Colonic mucosa (tissue), 4 donors: ENCODE measurements at places on chromosomes 3 and 15.

- DNase-seq: no peak
These were observed 45.4 kb downstream of the SLC6A1 start for GRCh38 chr3:11037976-11038375.

GRCh38 chr15:66894363-66894762 lies 171.0 kb upstream of the SMAD3 start:
- peak; percentile 3 for DNase-seq

GRCh38 chr3:128360705-128361271 lies 105.9 kb downstream of the DNAJB8 start:
- no peak for DNase-seq

- DNase-seq: no peak
These were observed 65.8 kb downstream of the PEAK1 start for GRCh38 chr15:77354063-77354462.

DNA sequence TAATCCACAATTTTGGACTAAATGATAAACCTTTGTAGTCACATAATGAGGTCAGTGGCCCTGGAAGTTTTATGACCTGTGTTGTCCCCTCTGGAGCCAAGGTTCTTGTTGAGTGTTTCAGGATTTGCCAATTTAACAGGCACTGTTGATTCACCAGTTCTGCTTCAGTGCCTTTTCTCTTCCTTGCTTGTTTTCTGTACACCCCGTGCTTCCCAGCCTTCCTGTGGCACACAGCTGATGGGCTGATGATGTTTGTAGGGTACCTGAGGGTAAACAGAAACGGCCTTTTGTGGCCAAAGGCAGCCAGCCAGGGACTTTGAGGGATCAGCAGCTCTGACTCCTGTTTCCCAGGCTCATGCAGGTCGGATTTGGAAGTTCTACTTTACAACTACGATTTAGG lies 13.3 kb downstream of the GYG1 start:
- no peak for DNase-seq

- no peak for DNase-seq
These were observed 123.3 kb upstream of the MME start for GRCh38 chr3:154956815-154957214.

DNA sequence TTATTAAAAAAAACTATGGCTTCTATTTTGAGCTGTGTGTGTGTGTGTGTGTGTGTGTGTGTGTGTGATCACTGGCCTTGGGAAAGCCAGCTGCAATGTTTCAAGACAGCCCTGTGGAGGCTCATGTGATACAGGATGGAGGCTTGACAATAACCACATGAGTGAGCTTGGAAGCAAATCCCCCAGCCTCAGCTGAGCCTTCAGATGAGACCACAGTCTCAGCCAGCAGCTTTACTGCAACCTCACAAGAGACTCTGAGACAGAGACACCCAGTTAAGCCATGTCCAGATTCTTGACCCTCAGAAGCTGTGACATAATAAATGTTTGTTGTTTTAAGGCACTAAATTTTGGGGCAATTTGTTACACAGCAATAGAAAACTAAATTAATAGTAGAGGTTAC lies 52.5 kb downstream of the GRK7 start:
- no peak for DNase-seq

DNA sequence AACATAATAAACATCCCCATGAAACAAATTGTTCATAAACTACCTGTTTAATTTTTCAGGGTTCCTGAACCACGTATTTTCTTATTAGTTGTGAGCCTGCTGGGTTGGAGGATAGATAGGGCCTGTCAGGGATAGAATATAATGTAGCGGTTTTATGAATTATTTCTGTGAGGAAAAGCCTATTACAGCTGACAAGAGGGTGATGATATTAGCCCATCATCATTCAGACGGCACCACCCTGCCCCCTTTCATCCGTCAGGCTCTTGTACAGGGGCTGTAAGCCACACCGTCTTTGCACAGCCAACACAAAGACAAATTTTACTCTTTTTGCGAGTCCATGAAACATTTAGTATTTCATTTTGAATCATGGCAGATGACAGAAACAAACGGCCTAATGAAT lies 335.3 kb upstream of the TMCO5A start:
- DNase-seq: no peak

DNA sequence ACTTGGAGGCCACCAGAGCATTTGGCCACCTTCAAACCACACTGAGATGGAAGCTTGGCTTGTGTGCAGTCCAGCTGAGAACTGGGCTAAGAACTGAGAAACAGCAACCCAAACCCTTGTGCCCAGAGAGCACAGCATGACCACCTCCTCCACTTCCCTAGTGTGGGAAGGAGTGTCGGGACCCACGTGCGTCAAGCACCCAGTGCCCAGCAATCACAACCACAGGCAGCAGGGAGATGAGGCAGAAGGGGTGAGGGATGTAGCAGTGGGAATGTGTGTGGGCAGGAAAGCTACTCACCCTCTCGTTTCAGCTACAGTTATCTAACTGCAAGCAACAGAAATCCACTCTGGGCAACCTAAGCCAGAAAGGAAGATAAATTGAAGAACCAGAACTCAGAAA lies 25.0 kb upstream of the RFTN1 start:
- no peak for DNase-seq

DNA sequence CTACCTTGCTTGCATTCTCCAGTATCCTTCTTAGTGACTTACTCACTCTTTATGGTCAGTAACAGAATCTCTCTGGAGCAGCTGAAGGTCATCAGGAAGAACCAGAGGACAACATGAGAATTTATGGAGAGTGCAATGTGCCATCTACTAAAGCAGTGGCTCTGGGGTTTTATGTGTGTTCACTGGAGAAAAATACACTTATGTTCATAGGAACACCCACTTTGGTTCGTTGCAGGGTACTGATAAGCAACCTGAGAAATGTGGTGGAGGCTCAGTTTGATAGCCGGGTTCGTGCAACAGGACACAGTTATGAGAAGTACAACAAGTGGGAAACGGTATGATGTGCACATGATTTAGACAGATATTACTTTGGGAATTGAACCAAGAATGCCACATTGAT lies 12.8 kb downstream of the CPB1 start:
- DNase-seq: no peak

DNA sequence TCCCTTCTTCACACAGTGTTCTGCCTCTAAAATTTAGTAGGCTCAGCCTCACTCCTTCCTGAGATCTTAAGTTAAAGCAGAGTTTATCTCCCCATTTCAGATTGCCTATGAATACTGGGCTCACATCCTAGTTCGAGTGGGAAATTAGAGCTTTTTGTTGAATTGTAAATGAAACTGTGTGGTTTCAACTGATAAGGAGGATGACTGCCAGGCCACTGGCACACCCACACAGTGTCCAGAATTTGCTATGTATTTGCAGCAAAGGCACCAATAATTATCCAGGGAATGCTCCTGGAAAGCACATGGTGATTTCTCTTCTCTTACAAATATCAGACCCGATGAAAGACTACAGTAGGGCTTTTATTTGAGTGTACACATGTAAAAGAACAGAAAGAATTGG lies 308.1 kb upstream of the COL8A1 start:
- no peak for DNase-seq

DNA sequence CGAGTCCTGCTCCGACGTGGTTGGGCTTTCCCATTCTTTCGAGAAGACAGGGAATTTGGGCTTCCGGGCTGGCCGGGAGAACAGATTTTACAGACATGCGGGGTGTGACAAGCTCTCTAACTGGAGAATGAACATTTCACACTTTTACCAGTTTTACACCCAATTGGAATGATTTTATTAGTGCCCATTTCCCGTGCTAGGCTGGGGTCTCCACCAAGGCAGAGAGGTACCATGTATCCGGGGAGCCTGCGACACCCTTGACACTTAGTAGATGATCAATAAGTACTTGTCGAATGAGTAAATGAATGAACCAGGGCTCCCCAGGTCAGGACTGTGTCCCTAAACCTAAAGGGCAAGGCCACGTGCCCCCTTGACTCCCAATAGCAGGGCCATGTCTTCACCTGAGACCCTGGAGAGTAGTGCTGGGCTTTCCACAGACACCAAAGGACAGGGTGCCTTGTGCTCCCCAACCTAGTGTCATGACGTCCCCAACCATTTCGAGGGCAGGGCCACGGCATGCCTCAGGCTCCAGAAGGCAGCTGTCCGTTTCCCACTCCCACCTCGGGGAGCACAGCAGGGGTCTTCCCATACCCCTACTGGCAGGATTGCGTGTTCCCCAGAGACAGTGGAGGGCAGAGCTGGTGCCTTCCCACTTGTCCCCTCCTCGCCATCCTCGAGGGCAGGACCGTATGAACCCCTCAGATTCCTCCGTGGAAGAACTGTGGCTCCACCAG lies 679 bp upstream of the MYD88 start:
- peak; percentile 49 for DNase-seq

GRCh38 chr3:35305406-35305805 lies 333.9 kb upstream of the ARPP21 start:
- no peak for DNase-seq

DNA sequence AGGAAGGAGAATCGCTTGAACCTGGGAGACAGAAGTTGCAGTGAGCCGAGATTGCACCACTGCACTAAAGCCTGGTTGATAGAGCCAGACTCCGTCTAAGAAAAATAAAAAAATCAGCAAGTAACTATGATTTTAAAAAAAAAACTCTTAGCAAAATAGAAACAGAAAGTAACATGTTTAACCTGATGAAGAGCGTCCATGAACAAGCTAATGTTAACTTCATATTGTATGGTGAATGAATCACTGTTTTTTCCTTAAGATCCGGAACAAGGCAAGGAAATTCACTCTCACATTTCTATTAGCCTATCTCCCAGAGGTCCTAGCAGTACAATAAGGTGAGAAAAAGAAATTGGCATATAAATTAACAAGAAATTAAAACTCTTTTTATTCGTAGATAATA lies 69.0 kb downstream of the RFX7 start:
- DNase-seq: no peak

DNA sequence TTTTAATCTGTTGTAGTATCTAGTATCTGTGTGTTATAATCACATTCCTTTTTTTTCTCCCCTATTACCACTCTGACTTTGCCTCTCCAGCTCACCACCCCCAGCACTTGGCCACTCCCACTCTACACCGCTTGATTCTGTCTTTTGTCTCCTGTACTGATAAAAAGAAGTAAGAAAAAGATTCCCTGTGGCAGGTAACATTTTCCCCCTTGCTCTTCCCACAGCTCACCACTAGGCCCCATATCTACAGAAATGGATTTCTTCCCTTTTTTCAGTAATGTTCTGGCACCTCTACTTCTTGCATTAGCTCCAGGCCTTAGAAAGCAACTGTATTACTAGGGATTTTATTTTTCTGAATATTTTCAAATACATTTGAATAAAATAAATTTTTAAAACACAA lies 25.6 kb downstream of the KCNH8 start:
- DNase-seq: no peak

DNA sequence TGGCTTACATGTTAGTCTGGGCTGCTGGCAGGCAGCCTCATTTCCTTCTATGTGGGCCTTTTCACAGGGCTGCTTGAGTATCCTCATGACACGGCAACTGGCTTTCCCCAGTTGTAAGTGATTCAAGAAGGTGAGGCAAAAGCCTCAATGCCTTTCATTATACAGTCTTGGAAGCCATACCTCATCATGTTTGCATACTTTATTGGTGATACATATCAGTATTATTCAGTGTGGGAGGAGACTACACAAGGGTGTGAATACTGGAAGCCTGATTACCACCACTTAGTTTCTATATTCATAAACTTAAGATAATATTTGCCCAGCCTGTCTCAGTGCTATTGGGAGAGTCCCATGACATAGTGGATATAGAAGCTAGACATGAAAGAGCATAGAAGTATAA lies 346.8 kb downstream of the SOX2 start:
- DNase-seq: no peak

DNA sequence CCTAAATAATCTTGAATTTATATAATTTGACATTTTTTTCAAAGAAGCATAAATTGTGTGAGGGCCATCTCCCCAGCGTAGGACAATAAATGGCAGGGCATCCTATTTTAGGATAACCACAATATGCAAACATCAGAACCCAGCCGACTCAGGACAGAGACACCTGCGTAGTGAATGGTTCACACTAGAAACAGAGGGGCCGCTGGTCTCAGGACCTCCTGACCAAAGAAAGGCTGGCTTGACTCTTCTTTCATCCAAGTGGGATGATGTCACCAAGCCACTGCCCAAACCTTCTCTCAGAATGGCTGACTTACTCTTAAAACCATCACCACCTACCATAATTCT lies 162.1 kb downstream of the FOXP1 start:
- no peak for DNase-seq

GRCh38 chr15:38670128-38671005 lies 105.8 kb upstream of the RASGRP1 start:
- DNase-seq: no peak

GRCh38 chr3:100880072-100880471 lies 113.1 kb downstream of the ABI3BP start:
- peak; percentile 21 for DNase-seq

DNA sequence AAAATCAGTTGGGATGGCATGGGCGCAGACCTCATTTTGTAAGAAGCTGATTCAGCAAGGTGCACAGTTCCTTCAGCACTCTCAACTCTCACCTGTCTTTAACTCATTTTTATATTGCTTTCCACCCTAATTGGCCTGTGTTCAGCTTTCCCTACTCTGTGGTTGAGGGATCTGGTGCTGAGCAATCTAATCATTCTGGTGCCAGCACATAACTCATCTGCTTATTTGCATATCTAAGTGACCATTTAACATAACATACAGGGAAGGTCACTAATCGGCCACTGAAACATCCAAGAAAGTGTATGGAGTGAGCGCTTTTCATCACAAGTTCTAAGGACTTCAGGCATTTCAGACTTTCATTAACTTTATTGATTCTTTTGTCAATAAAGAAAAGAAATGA lies 303.4 kb upstream of the ROPN1 start:
- DNase-seq: no peak

GRCh38 chr3:175105066-175105465 lies 245.9 kb downstream of the NAALADL2 start:
- DNase-seq: no peak

DNA sequence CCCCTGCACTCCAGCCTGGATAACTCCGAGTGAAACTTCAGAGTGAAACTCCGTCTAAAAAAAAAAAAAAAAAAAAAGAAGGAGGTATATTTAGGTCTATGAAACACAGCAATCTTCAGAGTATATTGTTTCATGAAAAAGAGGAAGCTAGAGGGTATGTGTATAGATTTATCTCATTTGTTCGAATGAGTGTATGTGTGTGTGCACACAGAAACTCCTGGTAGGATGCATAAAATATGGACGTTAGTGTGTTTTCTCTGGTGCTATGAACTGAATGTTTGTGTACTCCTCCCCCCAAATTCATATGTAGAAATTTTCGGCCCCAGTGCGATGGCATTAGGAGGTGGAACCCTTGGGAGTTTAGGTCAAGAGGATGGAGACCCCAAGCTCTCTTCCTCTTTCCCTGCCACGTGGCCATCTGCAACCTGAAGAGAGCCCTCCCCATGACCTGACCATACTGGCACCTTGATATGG lies 98.6 kb upstream of the KLF13 start:
- DNase-seq: no peak

GRCh38 chr3:169246158-169246557 lies 417.4 kb downstream of the MECOM start:
- DNase-seq: no peak

- no peak for DNase-seq
These were observed 57.6 kb downstream of the CD86 start for GRCh38 chr3:122112754-122113153.

GRCh38 chr3:38149708-38150107 lies 11.2 kb downstream of the MYD88 start:
- DNase-seq: no peak

- peak; percentile 21 for DNase-seq
These were observed 13.6 kb upstream of the DENND6A start for GRCh38 chr3:57706462-57706861.
